NCI-H446 (cell line): ENCODE measurements at places on chromosomes 5 and 9.
A peak's percentile ranks its signal among the peaks of the same experiment; 100 is the strongest.

DNA sequence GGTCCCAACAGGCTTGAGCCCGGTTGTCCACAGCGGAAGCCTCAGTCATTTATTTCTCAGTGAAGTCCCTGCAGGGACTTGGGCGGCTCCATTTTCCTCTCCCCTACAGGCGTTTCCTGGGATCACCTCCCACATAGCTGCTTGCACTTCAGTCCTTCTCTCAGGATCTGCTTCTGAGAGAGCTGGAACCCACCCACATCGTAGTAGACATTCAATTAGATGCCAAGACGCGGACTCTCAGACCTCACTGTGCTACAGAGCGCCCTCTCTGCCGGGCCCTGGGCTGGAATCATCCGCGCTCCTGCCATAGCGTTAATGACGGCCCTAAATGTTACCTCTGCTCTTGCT is 54.0 kb upstream of the ROR2 start:
- DNase-seq: no peak

GRCh38 chr5:56414066-56414465 is 180.9 kb upstream of the ANKRD55 start:
- DNase-seq: no peak

DNA sequence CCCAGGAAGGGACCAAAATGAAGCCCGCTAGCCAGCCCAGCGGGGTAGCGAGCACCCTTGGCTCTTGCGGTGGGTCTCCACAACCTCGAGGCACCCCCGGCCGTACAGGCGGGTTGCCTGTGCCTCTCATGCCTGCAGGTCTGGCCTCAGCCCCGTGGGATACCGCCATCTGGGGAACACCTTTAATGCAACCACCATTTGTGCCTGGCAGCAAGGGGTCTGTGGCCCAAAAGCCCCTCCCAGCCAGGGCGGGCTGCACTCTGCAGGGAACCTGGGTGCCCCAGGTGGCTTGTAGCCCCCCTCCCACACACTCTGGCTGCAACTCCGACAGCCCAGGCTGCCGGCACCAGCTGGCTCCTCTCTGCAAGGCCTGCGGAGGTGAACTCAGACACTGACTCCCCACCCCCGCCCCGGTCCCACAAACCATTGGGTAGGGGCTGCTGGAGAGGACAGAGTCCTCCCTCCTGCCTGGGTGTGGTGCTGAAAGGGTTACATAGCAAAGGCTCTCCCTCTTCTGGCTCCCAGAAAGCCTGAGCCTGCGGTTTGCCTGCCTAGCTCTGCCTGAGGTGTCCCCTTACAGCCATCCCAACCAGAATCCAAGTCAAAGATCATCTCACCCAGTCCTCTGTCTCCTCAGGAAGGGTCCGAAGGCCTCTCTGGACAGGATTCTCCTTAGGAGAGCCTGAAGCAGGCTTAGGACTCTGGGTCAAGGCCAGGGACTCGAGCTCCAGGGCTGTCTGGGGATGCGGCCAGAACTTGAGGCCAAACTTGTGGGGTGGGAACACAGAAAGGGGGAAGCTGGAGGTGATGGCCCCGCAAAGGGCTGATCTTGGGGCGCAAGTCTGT is 109.4 kb downstream of the PSD2 start:
- DNase-seq: no peak

DNA sequence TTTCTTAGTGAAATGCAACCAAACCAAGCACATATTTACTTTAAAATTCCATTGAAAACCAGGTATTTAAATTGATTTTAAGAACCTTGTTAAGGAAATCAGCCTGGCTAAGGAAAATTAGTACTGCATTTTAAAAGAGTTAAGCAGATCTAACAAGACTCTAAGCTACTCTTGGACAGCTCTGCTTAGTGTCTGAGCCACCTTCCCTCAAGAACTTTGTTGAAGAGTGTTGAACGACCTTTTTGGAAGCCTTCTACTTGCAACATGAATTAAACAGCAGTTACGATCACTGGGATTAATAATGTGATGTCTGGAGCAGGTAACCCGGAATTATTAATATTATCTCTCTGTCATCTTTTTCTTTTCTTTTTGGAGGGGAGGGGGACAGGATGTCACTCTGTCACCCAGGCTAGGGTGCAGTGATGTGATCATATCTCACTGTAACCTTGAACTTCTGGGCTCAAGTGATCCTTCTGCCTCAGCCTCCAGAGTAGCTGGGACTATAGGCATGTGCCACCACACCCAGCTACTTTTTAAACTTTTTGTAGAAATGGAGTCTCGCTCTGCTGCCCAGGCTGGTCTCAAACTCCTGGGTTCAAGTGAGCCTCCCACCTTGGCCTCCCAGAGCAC is 74.7 kb downstream of the ANKRD55 start:
- DNase-seq: no peak

DNA sequence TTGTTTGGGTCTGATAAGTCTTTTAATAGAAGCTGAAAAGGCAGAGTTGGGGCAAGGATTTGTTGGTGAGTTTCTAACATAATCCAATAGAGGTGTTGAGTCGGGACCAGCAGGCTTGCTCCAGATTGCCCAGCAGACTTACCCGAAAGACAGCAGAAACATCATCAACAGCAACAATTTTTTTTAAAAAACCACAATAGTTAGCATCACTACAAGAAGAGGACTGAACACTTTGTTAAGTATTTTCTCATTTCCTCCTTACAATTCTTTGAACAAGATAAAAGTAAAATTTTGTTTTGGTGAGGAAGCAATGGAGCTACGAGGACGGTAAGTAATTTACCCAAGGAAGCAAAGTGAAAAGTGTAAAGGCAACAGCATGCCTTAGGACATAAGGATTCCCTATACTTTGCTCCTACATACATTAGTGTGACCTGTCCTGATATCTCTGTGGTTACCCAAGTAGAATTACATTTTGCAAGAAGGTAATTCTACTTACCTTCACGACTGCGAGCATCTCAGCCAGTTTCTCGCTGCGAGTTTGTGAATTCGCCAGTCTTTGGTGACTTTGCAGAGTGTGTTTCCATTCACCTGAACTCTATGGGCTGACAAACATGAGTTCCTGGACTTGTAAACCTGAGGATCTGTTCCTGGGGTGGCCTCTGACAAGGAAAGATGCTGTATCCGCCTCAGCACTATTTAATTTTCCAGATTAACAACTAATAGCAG is 13.2 kb downstream of the ITK start:
- DNase-seq: no peak

GRCh38 chr5:101678481-101679193 is 617.4 kb downstream of the SLCO4C1 start:
- peak; percentile 53 for DNase-seq

DNA sequence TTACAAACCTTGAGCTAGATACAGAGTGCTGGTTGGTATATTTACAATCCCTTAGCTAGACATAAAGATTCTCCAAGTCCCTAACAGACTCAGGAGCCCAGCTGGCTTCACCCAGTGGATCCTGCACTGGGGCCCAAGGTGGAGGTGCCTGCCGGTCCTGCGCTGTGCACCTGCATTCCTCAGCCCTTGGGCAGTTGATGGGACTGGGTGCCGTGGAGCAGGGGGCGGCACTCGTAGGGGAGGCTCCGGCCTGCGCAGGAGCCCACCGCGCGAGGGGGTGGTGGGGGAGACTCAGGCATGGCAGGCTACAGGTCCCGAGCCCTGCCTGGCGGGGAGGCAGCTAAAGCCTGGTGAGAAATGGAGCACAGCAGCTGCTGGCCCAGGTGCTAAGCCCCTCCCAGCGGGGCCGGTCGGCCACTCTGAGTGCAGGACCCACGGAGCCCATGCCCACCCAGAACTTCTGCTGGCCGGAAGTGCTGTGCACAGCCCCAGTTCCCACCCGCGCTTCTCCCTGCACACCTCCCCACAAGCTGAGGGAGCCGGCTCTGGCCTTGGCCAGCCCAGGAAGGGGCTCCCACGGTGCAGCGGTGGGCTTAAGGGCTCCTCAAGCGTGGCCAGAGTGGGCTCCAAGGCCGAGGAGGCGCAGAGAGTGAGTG is 1464.7 kb downstream of the EFNA5 start:
- DNase-seq: no peak

DNA sequence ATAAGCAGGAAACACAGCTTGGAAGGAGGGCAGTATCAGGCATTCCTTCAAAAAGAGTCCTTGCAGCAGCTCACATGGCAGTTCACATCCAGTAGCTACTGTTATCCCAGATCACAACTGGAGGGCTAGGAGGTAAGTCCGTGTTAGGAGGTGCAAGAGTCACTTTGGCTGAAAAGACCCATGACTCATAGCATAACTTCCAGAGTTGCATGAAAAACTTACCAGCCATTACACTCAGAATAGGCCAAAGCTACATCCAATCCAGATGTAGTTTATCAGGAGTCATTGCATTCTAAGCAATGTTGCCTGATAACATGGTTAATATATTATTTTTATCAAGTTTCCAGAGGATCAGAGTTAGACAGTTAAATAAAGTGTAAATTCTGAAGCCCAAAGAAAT is 1126.4 kb upstream of the SEMA6A start:
- DNase-seq: no peak

GRCh38 chr5:103901885-103902284 is 339.3 kb upstream of the NUDT12 start:
- no peak for DNase-seq

GRCh38 chr5:167952278-167952995 is 339.0 kb upstream of the WWC1 start:
- DNase-seq: no peak

GRCh38 chr5:181186022-181186421 is 19.0 kb downstream of the TRIM7 start:
- DNase-seq: no peak

GRCh38 chr9:12739014-12739652 is 35.7 kb upstream of the LURAP1L start:
- no peak for DNase-seq

DNA sequence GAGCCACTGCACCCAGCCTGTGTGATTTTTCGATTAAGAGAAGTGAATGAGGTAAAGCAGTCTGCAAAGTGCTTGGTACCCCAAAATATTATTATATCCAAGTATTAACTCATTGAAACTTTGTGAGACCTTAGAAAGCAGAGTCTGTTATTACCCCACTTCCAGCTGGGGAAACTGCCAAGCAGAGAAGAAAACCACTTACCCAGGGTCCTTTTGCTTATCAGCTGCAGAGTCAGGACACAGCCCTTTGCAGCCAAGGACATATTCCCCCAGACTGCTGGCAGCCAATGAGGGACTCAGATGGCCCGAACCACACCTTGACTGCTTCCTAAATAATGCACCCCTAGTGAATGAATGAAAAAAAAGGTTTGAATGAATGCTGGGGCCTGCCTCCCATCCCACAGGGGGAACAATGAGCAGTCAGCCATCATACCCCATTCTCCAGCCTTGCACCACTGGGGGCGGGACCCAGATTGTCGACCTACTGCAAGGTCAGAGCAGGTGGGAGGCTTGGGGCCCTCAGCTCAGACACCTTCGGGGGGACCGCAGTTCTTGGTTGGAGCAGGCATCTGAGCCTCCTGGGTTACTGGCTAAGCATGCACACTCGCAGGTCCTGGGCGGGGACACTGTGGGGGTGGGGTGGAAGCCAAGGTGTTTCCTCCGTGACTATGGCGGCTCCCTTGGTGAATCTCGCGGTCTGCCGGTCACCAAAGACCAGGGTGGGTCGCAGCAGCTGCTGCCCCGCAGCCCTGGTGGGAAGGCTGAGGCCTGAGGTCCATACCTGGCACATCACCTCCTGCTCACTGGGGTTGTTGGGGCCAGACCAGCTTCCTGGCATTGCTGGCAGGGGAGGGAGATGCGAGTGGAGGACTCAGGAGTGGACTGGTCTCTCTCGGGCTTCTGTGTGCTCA is 29.7 kb downstream of the PRRT1B start:
- no peak for DNase-seq
